ENCODE measurements at places on chromosomes 2 and 18.

DNA sequence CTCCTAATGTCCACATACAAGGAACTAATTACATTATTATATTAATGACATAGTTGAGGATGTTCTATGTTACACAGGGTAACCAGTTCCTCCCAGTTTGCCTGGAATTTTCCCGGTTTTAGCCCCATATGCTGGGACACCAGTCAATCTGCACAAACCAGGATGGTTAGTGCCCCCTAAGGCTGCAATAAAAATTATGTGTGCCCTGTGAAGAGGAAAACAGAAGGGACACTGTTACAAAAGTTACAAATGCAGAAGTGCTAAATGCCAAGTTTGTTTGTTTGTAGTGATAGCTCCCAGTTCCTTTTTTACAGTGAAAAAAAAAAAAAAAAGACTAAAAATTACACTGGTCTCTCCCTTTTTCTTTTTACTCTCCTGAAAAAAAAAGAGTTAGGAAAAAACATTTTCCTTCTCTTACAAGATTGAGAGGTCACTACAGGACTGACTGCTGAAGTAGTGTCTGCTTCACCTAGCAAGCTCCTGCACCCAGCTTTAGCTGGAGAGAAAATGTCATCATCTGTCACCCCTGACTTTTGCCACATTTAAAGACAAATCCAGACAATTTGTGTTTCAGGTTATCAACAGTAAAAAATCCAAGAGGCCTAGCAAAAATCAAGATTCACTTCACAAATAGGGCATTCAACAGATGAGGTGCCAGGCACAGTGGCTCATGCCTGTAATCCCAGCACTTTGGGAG lies 3.2 kb downstream of the ANKRD44 start:
- DNase-seq = peak; percentile 59

DNA sequence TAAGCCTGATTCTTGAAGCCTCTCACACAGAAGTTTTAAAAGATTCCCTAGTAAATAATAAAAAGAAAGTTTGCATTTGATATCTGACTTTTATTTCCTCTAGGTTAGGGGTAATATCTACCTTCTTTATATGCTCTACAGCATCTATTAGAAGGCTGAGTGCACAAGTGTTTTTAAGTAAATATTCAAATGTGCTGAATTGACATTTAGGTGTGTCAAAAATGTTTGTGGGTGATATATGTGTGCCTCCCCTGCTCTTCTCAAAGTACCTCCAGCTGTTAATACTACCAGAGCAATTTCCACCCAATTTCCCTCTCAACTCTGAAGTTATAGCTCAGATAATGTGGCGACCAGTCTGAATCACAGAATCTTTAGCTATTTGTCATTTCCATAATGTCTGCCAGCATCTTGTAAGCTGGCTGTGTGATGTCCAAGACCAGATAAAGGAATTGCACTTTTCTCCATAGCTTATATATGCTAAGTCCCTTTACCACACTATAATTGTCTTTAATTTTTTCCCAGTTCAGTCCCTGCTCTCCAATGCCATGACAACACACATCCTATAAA lies 24.4 kb upstream of the ERMN start:
- no peak for DNase-seq

- DNase-seq = peak; percentile 81
These were observed 46.5 kb downstream of the UNC50 start for GRCh38 chr2:98654699-98655495.

DNA sequence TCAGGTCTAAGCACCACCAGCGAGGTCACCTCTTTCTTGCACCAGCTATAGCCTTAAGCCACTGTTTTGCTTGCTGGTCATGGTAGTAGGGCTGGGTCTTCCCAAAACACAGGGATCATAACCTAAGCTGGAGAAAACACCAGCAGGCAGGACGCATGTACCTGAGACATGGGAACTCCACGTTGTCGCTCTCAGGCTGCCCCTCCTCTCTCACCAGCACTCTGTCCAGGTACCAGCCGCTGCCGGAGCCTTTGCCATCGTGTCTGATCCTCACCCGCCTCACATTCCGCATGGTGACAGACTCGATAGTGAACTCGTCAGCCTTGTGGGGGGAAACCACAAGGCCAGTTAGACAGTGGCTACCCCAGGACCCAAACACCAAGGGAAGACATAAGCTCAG lies 79.5 kb downstream of the LOXHD1 start:
- DNase-seq = no peak

DNA sequence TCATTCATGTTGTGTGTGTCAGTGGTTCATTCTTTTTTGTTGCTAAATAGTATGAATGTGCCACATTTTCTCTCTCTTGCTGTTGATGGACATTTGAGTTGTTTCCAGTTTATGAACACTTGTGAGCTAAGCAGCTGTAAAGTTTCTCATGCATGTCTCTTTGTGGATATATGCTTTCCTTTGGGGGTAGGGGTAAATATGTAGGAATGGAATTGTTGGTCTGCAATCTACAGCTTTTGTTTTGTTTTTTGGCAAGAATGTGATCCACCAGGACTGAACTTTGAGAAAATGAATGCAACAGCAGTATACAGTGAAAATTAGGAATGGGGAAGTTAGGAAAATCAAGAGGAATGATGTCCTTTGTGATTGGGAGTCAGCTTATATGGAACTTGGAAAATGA lies 226.3 kb downstream of the CDCA7 start:
- DNase-seq = no peak

GRCh38 chr2:239596253-239596652 lies 195.4 kb upstream of the HDAC4 start:
- DNase-seq = no peak

- DNase-seq = no peak
These were observed 32.5 kb upstream of the ACAA2 start for GRCh38 chr18:49845629-49846360.

DNA sequence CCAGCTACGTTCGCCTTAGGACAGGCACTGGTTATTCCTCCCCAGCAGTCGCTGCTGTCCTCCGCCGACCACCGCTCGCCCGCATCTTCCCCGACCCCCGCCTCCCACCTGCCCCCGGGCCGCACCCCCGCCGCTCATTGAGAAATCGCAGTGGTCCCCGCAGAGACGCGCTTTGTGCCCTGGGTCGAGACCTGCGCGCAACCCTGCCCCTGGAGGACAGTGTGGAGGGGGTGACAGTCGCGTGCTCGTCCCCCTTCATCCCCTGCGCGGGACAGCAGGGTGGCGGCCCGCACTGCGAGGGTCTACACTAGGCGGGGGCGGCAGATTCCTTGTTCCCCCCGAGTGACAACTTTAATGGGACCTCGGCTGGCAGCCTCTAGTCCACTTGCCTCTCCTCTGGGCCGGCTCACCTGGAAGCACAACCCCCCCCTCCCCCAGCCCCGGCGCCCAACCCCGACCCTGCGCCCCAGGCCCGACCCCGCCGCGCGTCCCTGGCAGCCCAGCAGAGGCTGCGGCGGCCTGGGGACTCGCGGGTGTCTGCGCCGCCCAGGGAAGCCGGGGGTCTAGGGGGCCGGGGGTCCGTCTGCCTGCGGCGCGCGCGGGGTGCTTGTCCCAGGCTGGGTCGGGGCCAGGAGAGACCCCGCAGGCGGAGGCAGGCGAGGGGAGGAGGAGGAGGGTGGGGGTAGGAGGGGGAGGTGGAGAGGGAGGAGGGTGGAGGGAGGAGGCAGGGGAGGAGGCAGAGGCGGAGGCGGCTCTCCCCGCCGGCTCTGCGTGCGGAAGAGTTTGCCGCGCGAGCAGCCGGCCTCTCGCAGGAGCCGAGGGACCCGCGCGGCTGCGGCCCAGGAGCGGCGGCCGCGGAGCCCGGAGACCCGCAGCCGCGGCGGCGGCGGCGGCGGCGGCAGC lies at the start of gene NPAS2:
NPAS2 (plus strand) TSS at position 770 of the 903 bp plus-strand sequence. CDS start 84,616 bp downstream, outside the sequence.
- no peak for DNase-seq

DNA sequence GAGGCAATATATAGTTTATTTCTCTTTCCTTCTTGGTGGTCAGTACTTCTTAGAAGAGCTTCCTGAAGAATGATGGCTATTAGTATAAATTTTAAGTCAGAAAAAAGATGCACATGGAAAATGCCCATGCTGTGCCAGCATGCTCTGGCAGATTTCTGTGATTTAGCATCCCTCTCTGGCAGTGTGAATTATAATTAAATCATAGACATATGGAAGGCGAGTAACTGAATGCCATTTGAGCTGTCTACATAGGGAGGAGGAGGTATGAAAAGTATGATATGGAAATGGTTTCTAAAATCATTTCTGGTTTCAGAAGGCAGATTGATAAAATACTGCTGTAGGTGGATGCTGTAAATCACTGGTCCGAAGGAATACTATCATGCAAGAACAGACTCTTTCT lies 754.9 kb upstream of the LRATD1 start:
- no peak for DNase-seq

GRCh38 chr2:60391230-60391629 lies 162.2 kb downstream of the BCL11A start:
- no peak for DNase-seq
